ENCODE measurements at places on chromosomes 7 and 10. TPM values are rescaled to one million over a fixed set of nuclear protein-coding genes. Genes with fewer than 3 reads are reported as not detected.

DNA sequence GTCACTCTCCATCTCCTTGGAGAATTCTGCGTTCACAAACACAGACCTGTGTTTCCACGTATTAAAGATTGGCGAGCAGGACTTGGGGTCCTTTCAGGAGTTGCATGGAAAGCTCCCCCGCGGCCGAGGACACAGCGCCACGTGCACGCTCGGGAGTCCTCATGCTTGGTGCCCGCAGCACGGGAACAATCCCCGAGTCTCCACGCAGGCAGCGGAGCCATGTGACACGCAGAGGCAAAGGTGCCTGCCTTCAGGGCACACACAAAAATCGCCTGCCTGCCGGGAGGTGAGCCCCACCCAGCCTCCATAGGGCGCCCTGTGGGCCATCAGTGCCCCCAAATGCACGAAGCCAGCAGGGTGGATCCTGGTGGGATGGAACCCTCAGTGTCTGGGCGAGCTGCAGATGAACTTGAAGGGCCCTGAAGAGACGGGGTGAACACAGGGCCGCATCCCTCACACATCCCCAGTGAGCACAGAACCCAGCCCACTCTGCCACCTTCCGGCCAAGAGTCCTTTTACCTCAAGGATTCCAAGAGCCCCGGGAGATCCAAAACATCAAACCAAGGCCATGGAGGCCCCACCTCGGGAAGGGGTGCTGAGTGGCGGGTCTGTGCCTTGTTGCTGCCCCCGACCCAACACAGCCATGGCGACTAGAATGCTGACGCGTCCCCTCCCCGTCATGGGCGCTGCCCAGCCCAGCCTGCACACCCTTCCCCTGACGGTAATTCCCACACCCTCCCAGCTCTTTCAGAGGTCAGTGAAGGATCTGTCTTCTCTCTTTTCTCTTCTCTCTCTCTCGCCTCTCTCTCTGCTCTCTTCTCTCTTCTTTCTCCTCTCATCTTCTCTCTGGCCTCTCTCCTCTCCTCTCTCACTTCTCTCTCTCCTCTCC is 55.9 kb downstream of the CFAP46 start:
- H3K27ac ChIP-seq, result no peak overlapping the region
- H3K36me3 ChIP-seq, result no peaks in the 10 kb centered on the region
- H3K4me1 ChIP-seq, result no peaks in the 10 kb centered on the region
- H3K4me3 ChIP-seq, result no peak overlapping the region
- H3K27me3 ChIP-seq, result no peaks in the 10 kb centered on the region

DNA sequence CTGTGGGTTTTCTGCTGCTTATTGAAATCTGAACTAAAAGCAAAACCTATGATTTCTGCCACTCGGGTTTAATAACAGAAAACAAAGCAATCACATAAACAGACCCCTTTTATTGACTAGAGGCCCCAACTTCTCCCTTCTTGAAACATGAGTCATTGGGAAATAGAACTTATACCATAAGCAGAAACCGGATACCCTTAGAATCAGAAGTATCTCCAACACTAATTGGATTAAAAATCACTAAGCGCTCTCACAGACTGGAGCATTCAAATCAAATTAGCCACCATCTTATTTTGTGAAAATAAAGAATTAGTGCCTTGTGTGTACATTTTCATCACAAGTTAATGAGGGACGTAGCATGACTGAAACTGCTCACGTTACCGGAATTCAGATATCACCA is 206.9 kb downstream of the WDR11 start:
- DNase-seq, result no peak
- no peaks in the 10 kb centered on the region for H3K4me1 ChIP-seq
- no peak overlapping the region for H3K27ac ChIP-seq
- H3K4me3 ChIP-seq, result no peak overlapping the region
- H3K36me3 ChIP-seq, result no peaks in the 10 kb centered on the region

DNA sequence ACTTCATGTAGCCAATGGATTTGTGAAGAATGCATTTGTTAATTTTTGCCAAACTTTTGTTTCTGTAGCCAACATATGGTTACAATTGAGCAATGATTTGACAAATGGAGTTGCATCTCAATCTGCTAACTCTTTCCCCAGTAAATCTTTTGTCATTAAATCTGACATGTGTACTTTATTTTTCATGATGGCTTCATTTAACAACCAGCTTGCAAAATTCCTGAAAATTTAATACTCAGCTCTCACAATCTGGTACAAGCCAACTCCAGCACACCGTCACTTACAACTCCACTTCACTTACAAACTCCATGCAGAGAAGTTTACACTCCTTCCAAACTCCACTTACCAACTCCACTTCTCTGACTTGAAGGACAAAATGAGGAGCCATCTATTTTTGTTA is 26.5 kb upstream of the HIBADH start:
- no peak overlapping the region for H3K4me3 ChIP-seq
- H3K36me3 ChIP-seq, result no peaks in the 10 kb centered on the region
- no peak overlapping the region for H3K27ac ChIP-seq
- no peaks in the 10 kb centered on the region for H3K4me1 ChIP-seq

- H3K4me3 ChIP-seq, result no peak overlapping the region
- no peak for DNase-seq
- H3K36me3 ChIP-seq, result peaks cover 6% of the 10 kb centered on the region
- H3K27ac ChIP-seq, result no peak overlapping the region
- H3K4me1 ChIP-seq, result peaks cover 28% of the 10 kb centered on the region
- peaks cover 24% of the 10 kb centered on the region for H3K27me3 ChIP-seq
These were observed 36.2 kb downstream of the RAMP3 start for GRCh38 chr7:45193828-45194227.

The PARG gene
- 31.6 TPM for total RNA-seq
